ENCODE measurements at places on chromosomes 7 and 10. TPM values are rescaled to one million over a fixed set of nuclear protein-coding genes. Genes with fewer than 3 reads are reported as not detected.

DNA sequence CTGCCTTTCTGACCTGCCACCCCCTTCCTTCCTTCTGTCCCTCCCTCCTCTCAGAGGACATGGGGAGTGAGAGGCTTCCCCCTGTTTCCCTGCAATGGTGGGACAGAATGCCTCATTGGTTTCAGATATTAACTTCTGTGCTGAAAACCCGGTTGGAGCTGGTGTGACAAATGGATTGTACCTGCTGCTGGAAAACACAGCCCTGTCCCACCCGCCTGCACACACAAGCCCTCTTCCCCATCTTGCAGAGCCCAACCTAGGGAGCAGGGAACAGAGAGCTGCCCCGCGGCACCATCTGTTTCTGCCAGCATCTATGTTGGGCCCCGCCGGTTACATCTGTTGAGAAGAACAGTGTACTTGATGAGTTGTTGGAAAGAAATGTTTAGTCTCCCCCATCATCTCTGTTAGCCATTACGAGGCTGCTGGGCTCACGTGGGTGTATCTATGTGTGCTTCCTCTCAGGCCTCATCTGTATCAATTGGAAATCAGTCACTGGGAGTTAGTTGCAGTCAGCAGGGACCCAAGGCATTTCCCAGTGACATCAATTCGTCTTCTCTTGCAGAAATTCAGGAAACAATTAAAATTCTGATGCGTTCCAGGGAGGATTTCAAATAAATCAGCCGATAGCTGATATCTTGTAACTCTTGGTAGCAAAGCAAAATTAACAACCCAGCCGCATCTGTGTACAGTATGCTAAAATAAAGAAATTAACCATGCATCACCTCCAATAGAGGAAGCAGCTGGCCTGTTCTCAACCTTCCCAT, 725.6 kb upstream of the GALNT17 start:
- no peaks in the 10 kb centered on the region for H3K36me3 ChIP-seq
- no peak overlapping the region for H3K27ac ChIP-seq
- DNase-seq, result no peak
- H3K4me1 ChIP-seq, result no peaks in the 10 kb centered on the region

Gene BHLHA15
- total RNA-seq, result not detected

DNA sequence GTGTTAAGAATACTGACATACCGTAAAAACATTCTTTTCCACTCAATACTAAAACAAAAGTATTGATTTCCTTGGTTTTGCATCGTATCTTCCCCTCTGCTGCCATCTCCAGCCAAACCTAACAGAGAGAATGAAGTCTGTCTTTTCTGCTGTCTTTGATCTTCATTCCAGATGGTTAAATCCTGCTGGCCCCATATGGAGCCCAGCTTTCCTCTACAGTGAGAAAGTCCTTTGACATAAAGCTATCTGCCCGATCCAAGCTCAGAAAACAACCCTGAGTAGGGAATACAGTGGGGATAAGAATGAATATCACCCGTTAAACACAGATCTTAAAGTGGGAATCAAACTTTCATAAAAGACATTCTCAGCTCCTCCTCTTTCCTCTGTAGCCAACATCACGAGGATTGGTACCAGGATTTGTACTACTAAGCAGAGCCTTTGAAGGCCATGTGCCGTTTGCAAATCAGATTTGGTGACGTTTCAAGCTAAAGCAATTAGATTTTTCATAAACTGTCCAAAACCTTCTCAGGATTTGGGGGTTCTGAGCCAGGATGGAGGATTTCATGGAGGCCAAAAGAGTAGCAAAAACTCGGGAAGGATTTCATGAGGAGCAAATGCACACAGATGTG, 30.8 kb upstream of the GPAM start:
- no peak overlapping the region for H3K4me3 ChIP-seq
- peaks cover under 1% of the 10 kb centered on the region for H3K4me1 ChIP-seq
- H3K27ac ChIP-seq, result no peak overlapping the region
- no peak for DNase-seq
- no peaks in the 10 kb centered on the region for H3K27me3 ChIP-seq

- H3K36me3 ChIP-seq, result peaks cover 45% of the 10 kb centered on the region
- no peaks in the 10 kb centered on the region for H3K27me3 ChIP-seq
- peaks cover 13% of the 10 kb centered on the region for H3K4me1 ChIP-seq
- no peak overlapping the region for H3K4me3 ChIP-seq
- DNase-seq, result no peak
- H3K27ac ChIP-seq, result no peak overlapping the region
Observed at GRCh38 chr10:110286841-110287240, 17.9 kb downstream of the SMNDC1 start.
